T-helper 9 cell (primary cell): ENCODE measurements at places on chromosomes 3 and 15.
A peak's percentile ranks its signal among the peaks of the same experiment; 100 is the strongest.

- no peak for DNase-seq
Measured at GRCh38 chr15:47377465-47377864, 339.8 kb upstream of the SEMA6D start.

- DNase-seq, result no peak
Measured at GRCh38 chr3:137335478-137335877, 377.7 kb downstream of the IL20RB start.

DNA sequence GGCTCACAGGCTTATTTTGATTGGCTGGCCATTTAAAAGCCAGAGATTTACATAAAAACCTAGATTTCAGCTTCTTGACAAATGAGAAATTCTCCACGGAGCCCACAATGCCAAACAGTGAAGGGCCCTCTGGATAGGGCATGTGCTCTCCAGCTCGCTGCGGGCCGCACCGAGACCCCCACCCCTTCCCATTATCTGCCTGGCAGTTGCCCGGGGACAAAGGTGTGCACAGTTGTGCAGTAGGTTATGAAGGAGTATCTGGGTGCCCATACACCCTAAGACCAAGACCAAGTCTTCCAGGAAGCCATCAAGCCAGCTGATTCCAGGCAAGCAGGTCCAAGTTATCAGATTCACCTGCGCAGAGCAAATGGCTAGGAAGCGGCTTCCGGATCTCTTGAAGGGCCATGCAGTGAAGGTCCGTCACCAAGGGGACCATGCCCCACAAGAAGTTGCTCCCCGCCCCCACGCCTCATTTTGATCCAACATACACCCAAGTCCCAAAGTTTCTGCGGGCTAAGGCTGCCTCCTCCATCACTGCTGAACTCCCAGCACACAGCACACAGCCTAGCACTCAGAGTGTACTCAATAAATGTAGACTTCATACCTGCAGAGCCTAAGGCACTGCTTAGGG lies 1.3 kb downstream of the MRPS25 start:
- DNase-seq, result no peak

DNA sequence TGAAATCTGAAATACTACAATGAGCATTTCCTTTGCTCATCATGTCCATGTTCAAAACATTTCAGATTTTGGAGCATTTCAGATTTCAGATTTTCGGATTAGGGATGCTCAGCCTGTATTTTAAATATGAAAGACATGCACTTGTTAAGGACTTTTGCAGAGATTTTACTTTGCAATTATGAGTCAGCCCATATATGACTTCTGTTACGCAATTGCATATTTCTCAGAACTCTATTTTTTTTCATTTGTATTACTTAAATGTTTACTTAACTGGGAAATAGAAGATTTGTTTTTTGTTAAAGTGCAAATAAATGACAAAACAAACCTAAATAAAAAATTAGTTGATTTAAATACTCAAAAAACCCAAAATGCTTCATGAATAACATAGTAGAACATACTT lies 376.2 kb downstream of the ZBTB20 start:
- DNase-seq, result no peak

DNA sequence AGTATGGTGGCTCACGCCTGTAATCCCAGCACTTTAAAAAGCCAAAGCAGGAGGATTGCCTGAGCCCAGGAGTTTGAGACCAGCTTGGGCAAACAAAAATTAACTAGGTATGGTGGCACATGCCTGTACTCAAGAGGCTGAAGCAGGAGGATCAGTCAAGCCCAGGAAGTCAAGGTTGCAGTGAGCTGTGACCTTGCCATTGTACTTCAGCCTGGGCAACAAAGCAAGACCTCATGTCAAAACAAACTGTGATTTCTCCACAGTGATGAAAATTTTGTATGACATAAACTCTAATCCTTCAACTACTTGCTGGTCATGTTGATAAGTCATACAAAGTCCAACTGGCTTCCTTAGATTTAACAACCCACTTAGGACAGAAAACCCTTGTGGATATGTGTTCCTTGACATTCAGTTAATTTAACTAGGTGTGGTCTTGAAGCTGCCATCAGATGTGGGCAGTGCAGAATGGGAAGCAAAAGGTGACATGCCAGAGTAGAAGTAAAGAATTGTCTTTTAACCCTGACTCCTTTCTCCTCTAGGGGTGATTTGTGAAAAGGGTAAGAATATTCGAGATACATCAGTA lies 263.3 kb downstream of the PTPRG start:
- DNase-seq, result no peak

DNA sequence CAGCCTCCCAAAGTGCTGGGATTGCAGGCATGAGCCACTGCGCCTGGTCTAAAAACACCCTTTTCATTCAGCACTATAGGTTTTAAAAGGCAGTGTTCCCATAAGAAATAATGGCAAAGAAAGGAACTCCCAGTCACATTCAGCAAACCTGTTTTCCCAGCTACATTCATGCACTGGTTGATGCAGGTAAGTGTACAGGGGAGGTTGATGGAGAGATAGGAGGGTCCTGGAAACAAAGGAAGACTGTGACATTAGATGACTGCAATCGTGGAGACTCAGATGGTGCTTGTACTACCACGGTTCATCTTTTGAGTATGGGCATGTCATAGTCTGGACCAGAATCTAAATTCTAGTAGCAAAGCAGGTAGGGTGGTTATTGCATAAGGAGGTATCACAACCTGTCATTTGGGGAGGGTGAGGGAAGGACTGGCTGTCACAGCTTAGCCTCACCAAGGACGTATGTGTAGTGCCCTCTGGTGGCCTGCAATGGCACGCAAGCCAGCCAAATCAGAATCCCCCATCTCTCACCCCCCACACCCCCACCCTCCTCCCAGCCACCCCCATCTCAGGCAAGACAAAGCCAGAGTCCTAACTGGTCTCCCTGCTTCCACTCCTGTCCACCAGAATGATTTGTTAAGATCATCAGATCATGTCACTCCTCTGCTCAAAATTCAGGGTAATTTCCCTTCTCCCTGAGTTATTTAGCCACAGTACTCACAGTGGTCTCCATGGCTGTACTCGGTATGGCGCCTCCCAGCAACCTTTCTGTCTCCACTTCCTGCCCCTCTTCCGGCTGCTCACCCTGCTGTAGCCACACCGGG lies 28.8 kb upstream of the UBL7 start:
- peak; percentile 52 for DNase-seq

- DNase-seq, result no peak
Measured at GRCh38 chr3:23219552-23219951, 16.4 kb downstream of the UBE2E2 start.

GRCh38 chr3:195443391-195443989 lies 670 bp upstream of the ACAP2 start:
- DNase-seq, result no peak

DNA sequence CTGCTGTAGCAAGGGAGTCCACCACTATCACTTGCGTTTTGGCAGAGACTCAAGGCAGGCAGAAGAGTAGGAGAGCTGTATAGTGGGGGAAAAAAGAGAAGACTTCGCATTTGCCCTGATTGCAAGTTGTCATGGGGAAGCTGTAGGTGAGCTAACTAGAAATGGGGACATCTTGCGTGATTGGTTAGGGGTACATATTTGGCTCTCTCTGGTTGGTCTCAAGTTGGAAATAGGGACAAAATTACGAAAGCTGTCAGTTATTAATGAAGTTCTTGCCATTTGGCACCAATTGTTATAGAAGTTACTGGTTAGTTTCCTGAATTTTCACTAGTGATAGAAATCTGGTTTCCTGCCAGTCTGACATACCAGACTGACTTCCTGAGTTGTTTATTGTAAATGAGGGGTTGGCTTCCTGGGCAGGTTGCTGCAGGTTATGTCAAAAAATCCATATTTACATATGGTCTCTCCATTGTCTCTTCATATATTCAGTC lies 8.2 kb upstream of the SENP7 start:
- DNase-seq, result peak; percentile 12

GRCh38 chr15:48516121-48516520 lies 129.4 kb downstream of the FBN1 start:
- DNase-seq, result no peak

DNA sequence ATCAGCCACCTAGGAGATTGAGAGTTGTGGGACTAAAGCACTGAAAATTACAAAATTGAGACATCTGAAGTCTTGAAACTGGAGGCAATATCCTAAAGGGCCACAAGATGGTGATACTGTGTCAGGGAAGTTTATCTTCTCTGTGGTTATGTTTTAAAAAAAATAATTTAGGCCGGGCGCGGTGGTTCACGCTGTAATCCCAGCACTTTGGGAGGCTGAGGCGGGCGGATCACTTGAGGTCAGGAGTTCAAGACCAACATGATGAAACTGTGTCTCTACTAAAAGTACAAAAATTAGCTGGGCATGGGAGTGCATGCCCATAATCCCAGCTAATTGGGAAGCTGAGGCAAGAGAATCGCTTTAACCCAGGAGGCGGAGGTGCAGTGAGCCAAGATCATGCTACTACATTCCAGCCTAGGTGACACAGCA lies 17.9 kb upstream of the NIT2 start:
- DNase-seq, result no peak

- no peak for DNase-seq
Measured at GRCh38 chr15:42749266-42749665, 12.3 kb upstream of the CDAN1 start.

DNA sequence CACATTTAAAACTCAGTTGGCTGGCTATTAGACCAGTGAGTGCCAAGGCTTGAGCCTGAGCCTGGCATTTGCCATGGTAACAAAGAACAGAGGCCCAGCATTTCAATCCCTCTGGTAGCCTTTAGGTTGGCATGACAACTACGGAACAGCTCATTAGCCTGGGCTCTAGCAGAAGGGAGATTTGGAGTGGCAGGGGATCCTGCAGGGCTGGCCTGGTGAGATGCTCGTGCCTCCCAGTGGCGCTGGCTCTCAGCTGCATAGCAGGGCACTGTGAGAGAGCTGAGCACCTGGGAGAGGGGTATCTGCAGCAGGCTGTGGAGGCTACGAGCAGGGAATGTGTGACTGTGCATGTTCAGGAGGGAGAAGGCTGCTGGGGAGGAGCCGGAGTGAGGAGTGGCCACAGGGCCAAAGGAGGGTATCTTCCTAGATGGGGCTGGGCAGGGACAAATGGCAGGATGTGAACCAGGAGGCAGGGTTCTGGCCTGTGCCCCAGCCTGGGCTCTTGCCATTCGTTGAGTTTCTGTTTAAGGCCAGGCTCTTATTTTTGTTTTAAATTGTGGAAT lies 5.6 kb upstream of the ABTB1 start:
- DNase-seq, result no peak

GRCh38 chr3:186286114-186286513 lies 75.9 kb downstream of the DGKG start:
- DNase-seq, result no peak

GRCh38 chr3:157136647-157137387 lies 23.1 kb downstream of the CCNL1 start:
- no peak for DNase-seq

DNA sequence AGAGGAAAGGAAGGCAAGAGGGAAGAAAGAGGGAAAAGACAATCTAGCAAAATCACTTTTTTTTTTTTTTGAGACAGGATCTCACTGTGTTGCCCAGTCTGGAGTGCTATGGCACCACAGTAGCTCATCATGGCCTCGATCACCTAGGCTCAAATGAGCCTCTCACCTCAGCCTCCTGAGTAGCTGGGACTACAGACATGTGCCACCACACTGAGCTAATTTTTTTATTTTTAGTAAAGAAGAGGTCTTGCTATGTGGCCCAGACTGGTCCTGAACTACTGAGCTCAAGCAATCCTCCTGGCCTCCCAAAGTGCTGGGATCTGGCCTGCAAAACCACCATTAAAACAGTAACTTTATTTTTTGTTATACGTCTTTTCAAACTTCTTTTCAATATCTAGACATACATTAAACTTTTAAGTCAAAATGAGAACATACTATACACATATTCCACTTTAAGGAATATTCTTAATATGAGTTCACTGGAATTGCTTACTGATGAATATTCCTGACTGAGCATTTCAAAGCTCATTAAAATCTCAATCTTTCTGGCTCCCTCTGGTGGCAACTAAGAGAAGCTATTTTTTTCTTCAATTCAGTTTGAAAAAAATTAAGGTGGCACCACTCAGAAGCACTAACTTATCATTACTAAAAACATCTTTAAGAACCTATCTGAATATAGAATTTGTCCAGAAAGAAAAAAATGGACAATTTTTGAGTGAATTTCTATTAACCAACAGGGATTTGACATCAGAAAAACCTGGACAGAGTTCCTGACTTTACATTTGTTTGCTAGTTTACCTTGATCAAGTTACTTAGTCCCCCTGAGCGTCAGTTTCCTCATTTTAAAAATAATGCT lies 40.9 kb downstream of the UACA start:
- no peak for DNase-seq

GRCh38 chr3:177476495-177476894 lies 279.2 kb upstream of the TBL1XR1 start:
- DNase-seq, result no peak

GRCh38 chr3:99758502-99759177 lies 59.0 kb upstream of the CMSS1 start:
- DNase-seq, result no peak

- DNase-seq, result no peak
Measured at GRCh38 chr3:42088803-42089530, 2.2 kb upstream of the TRAK1 start.

DNA sequence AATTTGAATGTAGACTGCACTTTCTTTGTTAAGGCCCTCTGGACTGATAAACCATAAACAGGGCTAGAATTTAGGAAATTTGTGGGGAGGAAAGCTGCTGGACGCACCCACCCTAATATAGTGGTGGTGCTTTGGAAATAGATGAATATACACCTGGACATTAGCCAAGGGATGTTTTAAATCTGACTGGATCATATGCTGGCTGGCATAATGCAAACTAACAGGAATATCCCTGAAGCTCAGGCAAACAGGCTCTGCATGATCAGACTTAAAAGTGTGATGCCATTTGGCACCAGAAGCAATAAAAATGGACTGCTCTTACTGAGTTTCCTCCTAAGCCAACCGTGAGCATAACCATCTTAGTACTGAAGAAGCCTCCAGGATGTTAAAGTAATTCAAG lies 465.8 kb upstream of the ROBO1 start:
- no peak for DNase-seq

DNA sequence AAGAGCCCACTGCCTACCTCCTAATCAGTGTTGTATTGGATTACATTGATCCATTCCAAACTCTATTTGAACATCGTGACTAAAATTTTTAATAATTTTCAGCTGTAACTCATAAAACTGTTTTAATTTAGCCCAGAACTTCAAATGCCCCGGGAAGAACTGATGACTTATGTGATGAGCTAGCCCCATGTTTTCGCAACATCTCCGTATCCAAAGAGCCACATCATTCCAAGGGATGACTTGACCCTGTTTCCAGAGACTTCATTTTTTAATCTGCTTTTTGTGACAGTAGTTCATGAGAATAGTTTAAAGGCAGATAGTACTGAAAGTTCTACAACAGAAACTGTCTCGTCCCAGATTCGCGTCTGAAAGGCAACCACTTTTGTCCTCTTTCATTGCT lies 97.4 kb downstream of the STAC start:
- no peak for DNase-seq

DNA sequence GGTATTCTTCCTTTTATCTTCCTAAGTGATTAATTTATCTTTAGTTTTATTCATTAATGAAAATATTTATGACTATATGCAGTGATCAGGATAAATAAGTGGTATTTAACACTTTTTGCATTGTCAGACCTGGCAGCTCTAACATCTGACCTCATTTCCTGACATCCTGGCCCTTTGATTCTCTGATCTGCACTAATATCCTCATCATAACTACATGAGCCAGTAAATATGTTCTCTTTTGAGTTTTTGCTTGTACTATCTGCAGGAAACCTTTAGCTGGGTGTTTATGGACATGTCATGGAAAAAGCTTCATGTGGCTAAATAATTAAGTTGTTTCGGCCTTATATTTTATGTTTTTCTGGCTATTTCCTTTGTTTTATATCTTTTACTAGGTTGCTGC lies 10.5 kb downstream of the NKTR start:
- DNase-seq, result no peak

- no peak for DNase-seq
Measured at GRCh38 chr3:40901796-40902195, 297.5 kb upstream of the CTNNB1 start.

- DNase-seq, result no peak
Measured at GRCh38 chr3:44954304-44954703, 21.7 kb downstream of the ZDHHC3 start.
